Activated CD4-positive, alpha-beta memory T cell treated with anti-CD3 and anti-CD28 coated beads for 36 hours (primary cell): ENCODE measurements at places on chromosomes 11 and 22. TPM values are rescaled to one million over a fixed set of nuclear protein-coding genes. Genes with fewer than 3 reads are reported as not detected.

OR4D5 gene
- total RNA-seq, result not detected

GPHA2 gene
- total RNA-seq, result not detected

ME3 gene
- 2.8 TPM for total RNA-seq

RASL10A gene
- total RNA-seq, result 0.62 TPM

TEX12 gene
- 0.29 TPM for total RNA-seq

HSPB2 gene
- total RNA-seq, result not detected

C11orf91 gene
- total RNA-seq, result not detected

NAALADL1 gene
- 15.2 TPM for total RNA-seq
